CD4-positive, alpha-beta T cell (primary cell): ENCODE measurements at places on chromosomes 2 and 18. TPM values are rescaled to one million over a fixed set of nuclear protein-coding genes. Genes with fewer than 3 reads are reported as not detected.

IL1RN gene
- 0.58 TPM for total RNA-seq

GRCh38 chr2:202204855-202205254 lies 33.5 kb downstream of the SUMO1 start:
- H3K27me3 ChIP-seq, result no peaks in the 10 kb centered on the region
- H3K27ac ChIP-seq, result no peak overlapping the region
- H3K4me1 ChIP-seq, result no peaks in the 10 kb centered on the region
- no peak for DNase-seq
- H3K36me3 ChIP-seq, result peaks cover 34% of the 10 kb centered on the region

DNA sequence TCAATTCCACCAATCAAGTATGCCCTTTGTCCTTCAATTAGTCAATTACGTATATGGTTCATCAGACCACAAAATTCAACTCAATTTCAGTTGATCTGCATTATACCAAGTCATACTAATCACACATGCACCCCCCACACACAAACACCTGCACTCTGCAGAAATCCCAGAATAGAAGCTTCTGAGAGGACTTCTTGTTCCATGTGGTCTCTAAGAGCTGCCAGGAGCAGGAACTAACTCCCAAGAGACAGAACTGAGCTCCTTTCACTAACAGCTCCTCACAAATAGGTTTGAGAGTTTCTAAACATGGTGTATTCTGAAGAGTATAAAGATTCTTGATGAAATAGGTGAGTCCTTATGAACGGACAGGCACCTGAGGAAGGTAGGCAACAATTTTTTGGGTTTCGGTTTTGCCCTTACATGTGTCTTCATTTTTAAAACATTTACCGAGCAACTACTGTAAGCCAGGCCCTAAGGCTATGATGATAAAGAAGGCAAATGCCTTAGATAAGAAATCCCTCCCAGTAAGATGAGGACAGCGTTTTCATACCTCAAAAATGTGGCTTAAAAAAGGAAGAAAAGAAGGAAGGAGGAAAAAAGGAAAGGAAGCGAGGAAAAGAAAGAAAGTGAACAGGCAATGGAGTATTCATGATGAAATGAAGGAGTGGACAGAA lies 183.1 kb downstream of the PID1 start:
- H3K4me3 ChIP-seq, result no peak overlapping the region
- no peak for DNase-seq
- no peaks in the 10 kb centered on the region for H3K27me3 ChIP-seq
- H3K36me3 ChIP-seq, result no peaks in the 10 kb centered on the region
- no peak overlapping the region for H3K27ac ChIP-seq
- H3K4me1 ChIP-seq, result no peaks in the 10 kb centered on the region

- no peaks in the 10 kb centered on the region for H3K4me1 ChIP-seq
These were observed 109.7 kb downstream of the ATL2 start for GRCh38 chr2:38267270-38267925.

DNA sequence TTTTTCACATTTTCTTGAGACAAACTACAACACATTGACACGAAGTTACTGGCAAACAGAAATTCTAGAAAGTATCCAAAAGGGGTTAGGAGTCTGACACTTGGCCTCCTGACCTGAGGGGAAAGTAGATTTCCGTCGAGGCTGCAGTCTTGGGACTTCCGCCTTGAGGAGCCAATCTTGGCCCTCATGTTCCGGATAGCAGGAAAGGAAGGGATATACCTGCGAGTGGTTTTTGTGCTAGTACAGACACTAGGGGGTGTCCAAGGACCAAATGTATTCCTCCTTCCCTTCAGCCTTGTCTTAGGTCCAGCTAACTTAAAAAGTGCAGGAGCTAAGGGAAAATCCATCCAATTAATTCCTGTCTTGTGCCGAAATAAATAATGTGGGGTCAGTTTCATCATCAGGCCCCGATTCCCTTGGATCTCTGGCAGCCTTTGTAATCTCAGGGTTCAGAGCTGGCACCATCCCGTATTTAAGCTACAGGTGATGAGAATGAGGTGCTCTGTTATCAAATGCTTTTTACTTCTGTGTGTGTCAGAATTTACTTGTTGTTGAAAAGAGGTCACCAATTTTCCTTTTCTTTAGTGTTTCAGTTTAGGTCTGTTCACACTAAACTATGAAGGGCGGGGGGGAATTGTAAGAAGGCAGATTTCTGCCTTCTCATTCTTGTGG lies 330.2 kb upstream of the FANCL start:
- no peaks in the 10 kb centered on the region for H3K27me3 ChIP-seq
- no peak for DNase-seq
- no peaks in the 10 kb centered on the region for H3K36me3 ChIP-seq
- H3K27ac ChIP-seq, result no peak overlapping the region
- no peak overlapping the region for H3K4me3 ChIP-seq
- H3K4me1 ChIP-seq, result peaks cover 3% of the 10 kb centered on the region
